ENCODE measurements at places on chromosomes 5 and 9.

- no peak for DNase-seq
These were observed 101.8 kb downstream of the TMEM167A start for GRCh38 chr5:82975396-82975795.

DNA sequence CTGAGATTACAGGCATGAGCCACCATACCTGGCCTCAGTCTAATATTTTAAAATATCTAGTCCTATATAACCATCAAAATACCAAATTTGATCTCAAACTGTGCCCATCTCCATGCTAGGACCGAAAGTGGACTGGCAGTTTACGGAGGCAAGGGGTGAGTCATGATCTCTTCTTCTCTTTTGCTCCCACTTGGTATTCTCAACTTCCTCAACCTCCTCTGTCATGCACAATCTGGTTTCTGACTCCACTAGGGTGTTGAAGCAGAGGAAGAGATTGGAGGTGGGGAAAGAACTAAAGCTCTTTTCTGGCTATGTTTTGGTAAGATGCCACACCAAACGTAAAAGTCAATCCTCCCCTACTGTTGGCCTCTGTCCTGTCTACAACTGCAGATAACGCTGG, 55.9 kb upstream of the CEMIP2 start:
- no peak for DNase-seq

DNA sequence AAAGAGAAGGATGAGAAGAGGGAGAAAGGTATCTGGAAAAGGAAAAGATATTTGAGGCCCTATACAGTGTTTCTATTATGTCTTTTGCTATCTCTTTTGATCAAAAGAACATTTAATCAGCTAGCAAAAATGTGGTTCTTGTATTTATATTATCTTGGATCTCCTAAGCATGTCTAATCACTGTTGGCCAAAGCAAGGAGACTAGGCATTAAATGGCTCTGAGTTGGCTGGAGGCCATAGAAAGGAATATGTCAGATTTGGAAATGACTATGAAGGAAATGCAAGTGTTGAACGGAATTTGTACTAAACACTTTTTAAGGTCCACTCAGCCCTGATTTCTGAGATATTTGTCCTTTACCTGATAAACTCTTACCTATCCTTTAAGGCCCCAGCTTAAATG, 22.4 kb upstream of the THG1L start:
- DNase-seq = no peak

- no peak for DNase-seq
These were observed at the start of the genes EIF4E1B and SNCB for GRCh38 chr5:176629853-176630680. Gene EIF4E1B (plus strand): TSS chr5:176630675. CDS start chr5:176642788, 12,113 bp downstream. Gene SNCB (minus strand): TSS chr5:176630534. CDS start chr5:176629654, 880 bp downstream.

DNA sequence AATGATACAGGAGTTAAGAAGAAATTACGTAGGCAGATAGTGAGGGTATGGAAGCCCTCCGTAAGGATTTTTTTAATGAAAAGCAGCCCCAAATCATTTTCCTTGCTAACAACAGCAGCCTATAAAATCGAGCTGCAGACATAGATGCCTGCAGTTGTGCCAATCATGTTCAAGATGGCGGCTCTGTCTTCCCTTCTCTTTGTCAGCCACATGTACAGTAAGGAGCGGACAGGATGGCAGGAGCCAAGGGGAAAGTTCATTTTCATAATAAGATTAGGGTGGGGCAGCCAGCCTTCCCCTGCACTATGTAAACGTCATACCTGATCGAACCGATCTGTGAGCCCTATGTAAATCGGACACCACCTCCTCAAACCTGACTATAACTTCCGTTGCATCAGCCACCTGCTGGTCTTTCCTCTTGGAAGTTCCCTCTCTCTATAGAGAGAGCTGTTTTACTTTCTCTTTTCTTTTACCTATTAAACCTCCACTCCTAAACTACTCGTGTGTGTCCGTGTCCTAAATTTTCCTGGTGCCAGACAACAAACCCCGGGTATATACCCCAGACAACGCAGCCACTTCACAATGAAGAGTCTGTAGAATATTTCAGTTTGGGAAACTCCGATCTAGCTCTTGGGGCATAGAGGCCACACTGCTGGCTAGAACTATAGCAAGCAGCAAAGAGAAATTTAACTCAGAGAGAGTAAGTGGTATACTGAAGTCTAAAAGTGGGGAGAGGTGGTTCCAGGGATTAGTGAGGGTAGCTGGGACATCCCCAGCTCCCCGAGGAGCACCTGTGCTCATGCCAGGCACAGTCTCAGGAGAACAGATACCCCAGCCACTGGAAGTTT, 20.8 kb upstream of the SLC24A2 start:
- no peak for DNase-seq

GRCh38 chr9:134970198-134970597, 52.5 kb upstream of the FCN1 start:
- no peak for DNase-seq

- DNase-seq = no peak
These were observed 73.2 kb downstream of the UBAP1 start for GRCh38 chr9:34252016-34252415.

- DNase-seq = no peak
These were observed 96.8 kb downstream of the ANKRD18B start for GRCh38 chr9:33620738-33621439.

DNA sequence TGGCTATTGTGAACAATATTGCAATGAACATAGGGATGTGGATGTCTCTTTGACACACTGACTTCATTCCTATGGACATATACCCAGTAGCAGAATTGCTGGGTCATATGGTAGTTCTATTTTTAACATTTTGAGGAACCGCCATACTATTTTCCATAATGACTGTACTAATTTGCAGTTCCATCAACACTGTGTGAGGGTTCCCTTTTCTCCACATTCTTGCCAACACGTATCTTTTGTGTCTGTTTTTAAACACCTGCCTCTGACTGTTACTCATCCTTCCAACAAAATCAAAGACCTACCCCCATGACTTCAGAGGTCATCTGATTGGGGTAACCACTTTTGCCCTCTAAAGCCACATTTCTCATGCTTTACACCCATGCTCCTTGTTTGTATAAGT, 133.5 kb downstream of the MED27 start:
- DNase-seq = no peak
